ENCODE measurements at places on chromosomes 3 and 15.
A peak's percentile ranks its signal among the peaks of the same experiment; 100 is the strongest.

DNA sequence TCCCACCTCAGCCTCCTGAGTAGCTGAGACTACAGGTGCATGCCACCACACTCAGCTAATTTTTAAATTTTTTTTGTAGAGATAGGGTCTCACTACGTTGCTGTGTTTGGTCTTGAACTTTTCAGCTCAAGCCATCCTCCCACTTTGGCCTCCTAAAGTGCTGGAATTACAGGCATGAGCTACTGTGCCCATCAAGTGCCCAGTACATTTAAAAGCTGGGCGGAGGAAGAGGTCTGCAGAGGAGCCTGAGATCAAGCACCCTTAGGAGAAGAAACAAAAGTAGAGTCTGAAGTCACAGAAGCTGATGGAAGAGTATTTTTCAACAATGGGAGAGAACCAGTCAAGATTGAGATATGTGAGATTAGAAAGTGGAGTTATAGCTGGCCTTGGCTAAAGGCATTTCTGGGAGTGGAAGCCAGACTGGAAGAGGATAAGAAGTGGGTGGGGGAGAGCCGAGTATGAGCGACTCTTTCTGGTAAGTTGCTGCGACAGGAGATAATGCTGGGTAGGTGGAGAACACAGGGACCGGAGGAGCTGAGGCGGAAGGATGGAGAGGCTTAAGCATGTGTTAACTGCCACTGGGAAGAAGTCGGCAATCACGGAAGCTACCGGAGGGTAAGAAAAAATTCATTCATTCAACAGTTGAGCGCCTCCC, 782 bp upstream of the IREB2 start:
- no peak for DNase-seq

DNA sequence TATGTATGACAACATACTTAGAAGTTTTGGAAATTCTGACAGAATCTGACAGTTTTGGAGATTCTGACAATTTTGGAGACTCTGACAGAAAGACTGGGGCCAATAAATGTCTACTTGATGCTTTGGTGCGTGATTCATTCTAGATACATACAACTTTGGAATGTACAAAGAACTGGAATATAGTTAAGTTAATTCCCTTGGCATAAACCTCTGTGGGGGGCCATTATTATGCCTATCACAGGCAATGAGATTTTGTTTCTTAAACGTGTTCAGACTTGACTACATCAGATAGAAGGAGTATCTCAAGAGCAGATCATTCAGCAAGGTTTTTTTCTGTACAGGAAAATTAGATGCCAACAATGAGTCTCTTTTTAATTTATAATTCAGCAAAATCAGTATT, 617.6 kb upstream of the ZNF717 start:
- no peak for DNase-seq

GRCh38 chr3:149151843-149152242, 22.4 kb downstream of the HPS3 start:
- no peak for DNase-seq

DNA sequence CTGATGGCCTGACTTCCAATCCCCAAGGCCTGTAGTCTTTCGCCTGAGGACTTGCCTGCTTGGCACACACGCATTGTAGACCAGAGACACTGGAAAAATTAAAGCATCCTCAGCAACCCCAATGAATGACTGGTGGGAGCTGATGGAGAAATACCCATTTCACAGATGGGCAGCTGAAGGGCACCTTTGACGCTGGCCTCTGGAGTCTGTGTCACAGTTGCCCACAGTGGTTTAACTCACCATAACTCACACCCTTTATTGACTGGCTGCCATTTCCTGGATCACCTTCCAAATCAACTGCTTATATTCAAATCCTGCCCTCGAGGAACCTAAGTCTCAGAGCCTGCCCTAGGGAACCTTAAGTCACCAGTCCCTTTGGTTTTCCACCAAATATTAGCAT, 183.1 kb downstream of the SHQ1 start:
- DNase-seq = no peak

GRCh38 chr3:30502742-30503073, 103.7 kb upstream of the TGFBR2 start:
- DNase-seq = no peak

- DNase-seq = no peak
Observed at GRCh38 chr3:74066456-74066855, 441.7 kb upstream of the PDZRN3 start.

GRCh38 chr3:30114918-30115317, 491.5 kb upstream of the TGFBR2 start:
- DNase-seq = no peak

GRCh38 chr3:69209413-69209812, 87.0 kb upstream of the LMOD3 start:
- DNase-seq = no peak

DNA sequence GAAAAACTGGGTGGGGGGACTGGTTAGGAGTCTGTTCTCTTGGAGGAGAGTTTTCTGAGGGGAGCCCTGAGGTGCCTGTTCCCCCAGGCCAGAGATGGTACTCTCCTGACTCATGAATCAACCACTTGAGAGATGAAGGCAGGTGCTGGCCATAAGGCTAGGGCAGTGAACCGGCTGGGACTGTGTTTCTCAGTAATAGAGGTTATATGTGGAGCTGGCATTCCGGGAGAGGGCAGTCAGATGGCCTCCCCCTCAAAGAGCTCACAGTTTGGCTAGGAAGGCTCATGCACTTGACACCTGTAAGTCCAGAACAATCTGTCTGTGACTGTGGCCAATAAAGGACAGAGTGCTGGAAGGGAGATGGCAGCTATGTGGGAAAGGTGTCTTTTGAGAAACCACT, 10.0 kb upstream of the SCN10A start:
- no peak for DNase-seq

GRCh38 chr3:86969500-86970189, 21.3 kb downstream of the VGLL3 start:
- no peak for DNase-seq

DNA sequence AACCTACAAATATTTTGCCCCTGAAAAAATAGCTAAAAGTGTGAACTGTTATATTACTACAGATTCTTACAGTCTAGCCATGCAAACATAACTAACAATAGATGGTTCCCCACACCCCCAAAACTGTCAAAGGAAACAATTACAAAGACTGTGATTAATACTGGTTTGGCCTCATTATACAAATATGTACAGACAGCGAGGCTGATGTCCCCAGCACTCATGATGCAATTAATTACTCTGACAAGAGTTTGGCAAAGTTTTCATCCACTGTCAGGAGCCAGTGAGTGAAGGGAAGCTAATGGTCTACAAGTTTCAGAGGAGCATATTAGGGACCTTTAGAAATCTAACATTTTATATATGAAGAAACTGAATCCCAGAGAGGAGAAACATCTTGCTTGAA, 61.0 kb downstream of the HMG20A start:
- DNase-seq = no peak

DNA sequence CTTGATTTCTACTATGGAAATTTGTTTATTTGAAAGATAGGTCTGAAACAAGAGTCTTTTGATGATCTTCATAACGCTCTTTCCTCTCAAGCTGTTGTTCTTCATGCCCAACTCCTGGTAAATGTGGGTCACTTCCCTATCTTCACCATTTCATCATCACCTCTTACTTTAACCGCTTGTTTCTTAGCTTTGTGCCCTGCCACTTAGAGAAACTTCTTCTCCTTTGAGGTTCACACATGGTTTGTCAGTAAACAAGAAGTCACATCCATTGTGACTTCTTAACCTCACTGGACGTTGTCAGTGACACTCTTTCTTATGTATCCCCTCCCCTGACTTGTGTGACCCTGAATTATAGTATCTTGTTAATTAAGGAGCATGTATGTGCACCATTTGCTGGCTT, 16.9 kb upstream of the P2RY13 start:
- no peak for DNase-seq

DNA sequence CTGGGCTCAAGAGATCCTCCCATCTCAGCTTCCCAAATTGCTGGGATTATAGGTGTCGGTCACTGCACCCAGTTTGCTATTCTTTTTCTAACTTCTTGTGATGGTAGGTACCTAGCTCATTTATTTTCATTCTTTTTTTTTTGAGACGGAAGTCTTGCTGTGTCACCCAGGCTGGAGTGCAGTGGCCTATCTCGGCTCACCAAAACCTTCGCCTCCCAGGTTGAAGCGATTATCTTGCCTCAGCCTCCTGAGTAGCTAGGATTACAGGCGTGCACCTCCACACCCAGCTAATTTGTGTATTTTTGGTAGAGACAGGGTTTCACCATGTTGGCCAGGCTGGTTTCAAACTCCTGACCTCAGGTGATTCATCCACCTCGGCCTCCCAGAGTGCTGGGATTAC, 30.1 kb upstream of the RAD51 start:
- no peak for DNase-seq

DNA sequence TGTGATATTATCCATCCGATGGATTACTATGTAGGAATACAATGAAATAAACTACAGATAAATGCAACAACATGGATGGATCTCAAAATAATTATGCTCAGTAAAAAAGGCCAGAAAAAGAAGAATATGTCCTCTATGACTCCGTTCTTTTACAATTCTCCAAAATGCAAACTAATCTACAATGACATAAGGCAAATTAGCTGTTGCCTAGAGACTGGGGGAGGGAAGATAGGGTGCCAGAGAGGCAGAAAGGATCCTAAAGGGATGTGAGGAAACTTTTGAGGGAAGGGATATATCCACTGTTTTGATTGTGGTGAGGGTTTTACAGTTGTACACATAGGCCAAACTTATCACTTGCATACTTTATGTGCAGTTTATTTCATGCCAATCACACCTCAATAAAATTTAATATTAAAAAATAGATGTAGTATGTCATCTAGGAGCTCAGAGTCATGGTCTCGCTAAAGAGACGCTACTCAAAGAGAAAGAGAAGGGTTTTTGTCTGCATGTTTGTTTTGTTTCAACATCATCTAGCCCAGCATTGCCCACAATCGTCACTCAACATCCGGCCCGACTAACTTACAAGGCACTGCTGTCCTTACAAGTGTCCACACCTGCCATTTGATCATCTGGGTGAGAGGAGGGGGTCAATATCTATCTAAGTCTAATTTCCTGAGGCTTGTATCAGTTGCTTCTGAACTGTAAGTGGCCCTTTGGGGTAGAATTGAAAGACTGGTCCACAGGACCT, 29.5 kb downstream of the HES1 start:
- DNase-seq = no peak

GRCh38 chr3:124413989-124414598, 316.2 kb upstream of the UMPS start:
- DNase-seq = no peak

- peak; percentile 91 for DNase-seq
Observed at GRCh38 chr3:50365080-50365841, 5.9 kb upstream of the TMEM115 start.

DNA sequence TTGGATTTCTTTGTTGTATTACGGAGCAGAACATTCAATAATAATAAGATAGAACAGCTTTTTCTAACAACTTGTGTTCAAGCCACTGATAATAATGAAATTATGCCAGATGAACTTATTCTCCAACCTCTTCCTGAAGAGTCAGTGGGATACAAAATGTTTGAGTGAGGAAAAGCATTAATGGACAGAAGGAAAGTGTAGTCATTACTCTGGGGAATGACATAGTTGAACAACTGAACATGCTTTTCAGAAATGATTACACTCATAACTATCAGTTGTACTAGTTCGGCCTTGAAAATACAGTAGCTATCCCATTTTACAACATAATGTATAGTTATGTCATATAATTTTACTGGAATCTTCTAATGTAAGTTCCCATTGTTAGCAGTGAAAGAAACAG, 55.9 kb downstream of the ALCAM start:
- DNase-seq = no peak

DNA sequence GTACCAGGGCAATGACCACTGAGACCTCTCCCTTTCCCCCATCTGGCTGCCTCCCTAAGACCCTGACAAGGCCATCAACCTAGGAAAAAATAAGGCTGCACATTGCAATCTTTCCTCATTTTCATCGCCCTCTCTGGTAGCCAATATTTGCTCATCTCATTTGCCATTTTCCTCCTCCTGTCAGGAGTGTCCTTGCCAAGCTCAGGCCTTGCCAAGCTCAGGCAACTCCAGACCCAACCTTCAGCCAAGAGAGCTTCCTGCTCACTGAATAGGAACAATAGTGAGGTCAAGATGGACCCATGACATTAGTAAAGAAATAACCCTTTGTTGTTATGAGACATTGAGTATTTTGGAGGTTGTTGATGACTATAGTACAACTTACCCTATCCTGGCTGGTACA, 380.3 kb downstream of the RSL24D1 start:
- no peak for DNase-seq

GRCh38 chr3:64911138-64911537, 223.3 kb upstream of the ADAMTS9 start:
- DNase-seq = no peak

DNA sequence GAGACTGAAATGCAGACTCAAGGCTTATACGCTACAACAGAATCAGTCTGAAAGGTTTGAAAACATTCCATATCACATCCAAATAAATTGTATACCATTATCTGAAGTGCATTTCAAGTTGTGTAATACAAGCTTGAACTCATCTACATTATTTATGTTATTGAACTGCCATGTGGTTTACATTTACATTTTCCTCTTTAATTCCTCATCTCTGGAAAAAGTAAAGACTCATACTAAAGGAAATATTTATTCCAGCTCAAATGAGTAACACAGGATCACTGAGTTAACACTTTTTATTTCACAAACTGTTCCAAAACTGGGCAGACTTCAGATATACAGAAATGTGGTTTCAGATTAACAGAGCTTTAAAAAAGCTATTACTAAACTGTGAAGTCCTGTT, 282.5 kb downstream of the ULK4 start:
- DNase-seq = no peak

DNA sequence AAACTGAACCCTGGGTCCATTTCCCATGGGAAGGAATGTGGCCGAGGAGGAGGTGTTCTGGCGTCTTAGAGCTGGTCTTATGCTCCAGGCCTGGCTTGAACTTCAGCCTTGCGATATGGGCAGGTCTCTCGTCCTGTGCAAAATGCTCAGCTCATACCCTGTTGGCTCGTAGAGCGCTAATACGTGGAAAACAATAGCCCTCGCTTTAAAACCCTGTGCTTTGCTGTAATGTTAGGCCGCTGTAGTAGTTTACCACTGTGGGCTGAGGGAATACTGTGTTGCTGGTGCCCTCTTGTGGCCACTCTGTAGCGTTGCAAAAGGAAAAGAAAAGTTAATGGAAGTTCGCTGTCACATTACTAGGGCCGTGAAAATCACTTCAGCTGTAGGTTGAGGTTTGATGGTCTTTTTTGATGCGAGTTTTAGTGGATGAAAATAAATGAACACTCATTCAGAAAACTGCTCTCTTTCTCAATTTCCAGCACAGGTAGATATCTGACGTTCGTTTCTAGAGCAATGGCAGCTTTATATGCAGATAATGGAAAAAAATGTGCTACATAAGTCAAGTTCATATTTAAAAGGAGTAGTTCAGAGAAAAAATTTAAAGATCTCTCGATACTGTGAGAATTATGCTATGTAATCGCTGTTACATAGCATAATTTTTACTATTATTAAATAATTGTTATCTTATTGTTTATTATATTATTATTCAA, 92.9 kb downstream of the MCTP2 start:
- DNase-seq = peak; percentile 39

- DNase-seq = no peak
Observed at GRCh38 chr3:43009547-43009946, 30.4 kb downstream of the GASK1A start.

GRCh38 chr15:73308305-73308704, 60.5 kb downstream of the HCN4 start:
- DNase-seq = no peak
